ENCODE measurements at places on chromosomes 3 and 15.

DNA sequence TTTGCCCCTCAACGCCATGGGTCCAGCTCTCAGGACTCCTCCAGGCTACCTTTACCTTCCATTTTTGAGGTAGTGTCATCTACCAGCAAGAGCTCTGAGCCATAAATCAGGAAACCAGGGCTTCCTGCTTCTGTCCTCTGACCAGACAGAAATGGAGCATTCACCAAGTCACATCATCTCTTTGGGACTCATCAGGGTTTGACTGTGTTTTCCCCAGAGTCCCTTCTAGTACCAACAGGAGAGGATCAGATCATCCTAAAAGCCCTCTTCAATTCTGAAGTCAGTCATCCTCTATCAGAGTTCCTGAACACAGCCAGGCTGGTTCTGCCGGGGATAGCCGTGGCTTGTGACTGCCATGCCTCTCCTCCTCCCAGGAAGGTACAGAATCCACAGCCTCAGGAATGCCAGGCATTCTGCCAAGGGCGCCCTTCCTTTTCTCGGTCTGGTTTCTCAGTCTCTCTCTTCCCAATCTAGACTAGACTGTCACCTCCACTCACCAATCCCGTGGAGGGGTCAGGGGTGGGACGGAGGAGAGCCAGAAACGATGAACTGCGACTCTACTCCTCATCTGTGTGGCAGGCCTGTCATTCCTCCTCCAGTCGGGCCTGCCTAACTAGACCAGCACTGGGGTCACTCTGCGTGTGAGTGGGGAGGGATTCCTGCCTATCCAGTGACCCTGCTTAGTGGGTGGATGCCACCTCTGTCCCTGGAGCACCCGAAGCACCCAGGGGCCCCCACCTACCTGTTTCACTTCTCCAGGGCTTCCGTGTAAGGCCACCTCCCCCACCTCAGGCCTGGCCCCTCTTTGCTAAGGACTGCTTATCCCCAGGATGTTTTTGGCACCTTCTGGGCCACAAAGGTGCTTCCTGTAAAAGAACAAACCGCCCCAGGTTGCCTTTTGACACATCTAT is 30.9 kb downstream of the CCNL1 start:
- DNase-seq: no peak

DNA sequence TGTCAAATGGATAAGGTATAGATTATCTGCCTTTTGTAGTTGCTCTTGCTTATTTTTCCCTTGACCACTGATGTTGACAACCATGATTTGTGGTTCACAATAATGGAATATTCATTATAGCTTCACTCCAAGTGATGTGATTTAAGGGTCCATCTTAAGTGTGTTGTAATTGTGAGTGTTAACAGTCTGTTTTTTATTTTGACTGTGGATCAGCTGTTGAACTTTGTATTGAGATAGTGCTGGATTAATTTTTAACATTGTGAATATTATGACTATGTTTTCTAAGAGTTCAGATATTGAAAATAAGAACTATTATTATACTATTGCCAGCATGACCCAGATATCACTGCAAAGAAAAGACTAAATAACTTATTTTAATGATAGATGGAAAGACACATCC is 8.6 kb upstream of the GASK1A start:
- no peak for DNase-seq

- DNase-seq: no peak
Measured at GRCh38 chr15:66017792-66018487, 148.6 kb downstream of the RAB11A start.

DNA sequence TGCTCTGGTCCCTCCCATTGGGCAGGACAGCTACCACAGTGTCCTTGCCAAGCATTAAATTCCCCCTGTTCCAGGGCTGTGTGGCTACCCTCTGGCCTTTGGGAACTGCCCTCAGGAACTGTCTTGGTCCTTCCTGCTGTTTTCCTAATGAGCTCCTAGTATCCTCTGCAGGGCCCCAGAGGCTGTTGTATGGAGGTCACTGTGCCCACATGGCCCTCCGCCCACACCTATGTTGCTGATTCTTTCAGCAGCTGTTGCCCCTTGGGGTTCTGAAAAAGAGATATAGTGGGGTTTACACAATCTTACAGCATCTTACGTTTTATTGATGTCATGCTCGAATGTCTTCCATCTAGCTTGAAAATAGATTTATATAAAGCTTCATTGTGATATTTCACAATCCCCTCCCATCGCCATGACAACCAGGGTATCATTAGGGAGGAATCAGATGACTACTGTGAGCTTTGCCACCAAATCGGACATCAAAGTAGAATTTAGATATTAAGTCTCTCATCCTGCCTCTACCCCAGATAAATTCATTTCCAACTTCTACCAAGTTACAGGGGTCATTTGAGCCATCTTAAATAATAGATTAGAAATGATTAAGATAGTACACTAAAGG is 97.1 kb upstream of the NR2E3 start:
- DNase-seq: no peak

DNA sequence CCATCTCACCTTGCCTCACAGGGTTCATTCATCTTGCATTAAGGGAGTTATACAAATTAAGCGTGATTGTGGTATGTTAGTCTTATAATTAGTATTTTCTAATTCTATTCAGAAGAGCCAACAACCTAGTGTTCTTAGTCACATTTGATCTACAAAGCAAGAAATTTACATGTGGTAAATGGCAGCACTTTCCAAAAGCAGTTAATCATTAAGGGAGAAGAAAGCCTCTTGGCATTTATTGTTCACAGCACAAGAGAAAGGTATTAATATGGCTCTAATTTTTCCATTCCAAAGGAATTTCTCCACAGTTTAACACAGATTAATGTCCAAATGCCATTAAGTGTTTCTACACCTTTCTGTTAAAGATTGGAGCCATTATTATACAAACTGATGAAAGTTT is 1077.1 kb downstream of the ZPLD1 start:
- DNase-seq: no peak

DNA sequence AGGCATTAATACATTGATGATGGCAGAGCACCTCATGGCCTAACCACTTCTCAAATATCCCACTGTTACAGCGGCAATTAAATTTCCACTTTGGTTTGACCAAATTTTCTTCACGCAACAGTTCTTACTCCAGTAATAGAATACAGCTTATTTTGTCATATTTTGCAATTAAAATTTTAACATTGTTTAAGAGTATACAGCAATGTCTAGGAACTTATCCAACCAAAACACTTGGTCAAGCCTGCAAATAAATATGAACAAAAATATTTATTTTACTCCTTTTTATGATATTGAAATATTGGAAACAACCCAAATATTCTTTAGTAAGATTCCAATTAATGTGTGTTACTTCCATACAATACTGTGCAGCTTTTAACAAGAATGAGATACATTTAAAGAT is 45.3 kb upstream of the C3orf80 start:
- DNase-seq: no peak

DNA sequence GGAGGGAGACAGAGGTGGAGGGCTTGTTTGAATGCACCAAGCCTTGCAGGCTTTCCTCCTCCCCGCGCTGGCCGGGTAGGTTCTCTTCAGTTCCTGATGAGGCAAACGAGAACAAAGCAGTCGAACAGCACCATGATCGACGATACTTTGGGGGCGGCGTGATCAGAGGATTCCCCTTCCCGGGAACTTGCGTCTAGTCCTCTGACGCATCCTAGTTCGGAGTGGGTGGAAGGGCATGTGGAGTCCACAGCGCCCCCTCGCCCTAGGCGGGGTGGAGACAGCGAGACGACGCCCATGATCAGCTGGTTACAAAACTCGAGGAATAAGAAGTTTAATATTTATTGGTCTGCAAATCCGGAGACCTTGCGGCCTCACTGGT is 452 bp upstream of the SV2B start:
- peak; percentile 1 for DNase-seq

Measured in amniotic stem cell (primary cell).